ENCODE measurements at places on chromosomes 12 and 14. TPM values are rescaled to one million over a fixed set of nuclear protein-coding genes. Genes with fewer than 3 reads are reported as not detected.

DNA sequence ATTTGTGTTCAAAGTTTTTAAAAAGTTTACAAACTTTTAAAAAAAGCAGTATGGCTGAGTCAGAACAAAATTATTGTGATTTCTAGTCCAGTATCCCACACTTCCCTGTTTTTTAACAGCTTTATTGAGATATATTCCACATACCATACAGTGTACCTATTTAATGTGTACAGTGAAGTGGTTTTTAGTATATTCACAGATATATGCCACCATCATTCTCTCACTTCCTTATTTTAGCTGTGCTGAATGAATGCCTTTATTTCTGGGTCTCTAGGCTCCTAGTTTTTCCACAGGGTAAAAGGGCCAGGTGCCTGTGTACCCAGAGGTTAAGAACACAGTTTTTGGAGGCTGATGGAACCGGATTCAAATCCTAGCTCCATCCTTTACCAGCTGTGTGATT lies 58.9 kb upstream of the SRSF5 start:
- H3K27me3 ChIP-seq = no peaks in the 10 kb centered on the region
- H3K27ac ChIP-seq = no peak overlapping the region
- H3K36me3 ChIP-seq = peaks cover 9% of the 10 kb centered on the region

GRCh38 chr12:62045211-62045610 lies 215.0 kb upstream of the USP15 start:
- no peaks in the 10 kb centered on the region for H3K27me3 ChIP-seq
- H3K4me3 ChIP-seq = no peak overlapping the region
- DNase-seq = no peak
- no peaks in the 10 kb centered on the region for H3K4me1 ChIP-seq
- H3K36me3 ChIP-seq = no peaks in the 10 kb centered on the region

RIMBP2 gene
- 1.7 TPM for polyA plus RNA-seq

DNA sequence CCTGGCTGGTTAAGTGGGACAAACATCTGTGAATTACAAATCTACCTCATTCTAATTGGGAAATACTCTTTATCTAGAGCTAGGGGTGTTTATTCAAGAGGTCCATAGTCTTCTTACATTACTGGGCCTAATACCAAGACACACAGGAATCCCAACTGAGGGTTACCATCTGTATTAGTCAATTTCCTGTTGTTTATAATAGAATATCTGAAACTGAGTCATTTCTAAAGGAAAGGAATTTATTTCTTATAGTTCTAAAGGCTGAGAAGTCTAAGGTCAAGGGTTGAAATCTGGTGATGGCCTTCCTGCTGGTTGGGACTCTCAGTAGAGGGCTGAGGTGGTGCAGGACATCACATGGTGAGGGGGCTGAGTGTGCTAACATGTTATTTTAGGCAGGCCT lies 36.0 kb downstream of the RTRAF start:
- no peak overlapping the region for H3K27ac ChIP-seq
- peaks cover 4% of the 10 kb centered on the region for H3K36me3 ChIP-seq
- H3K4me1 ChIP-seq = peaks cover 12% of the 10 kb centered on the region
- H3K27me3 ChIP-seq = no peaks in the 10 kb centered on the region
- no peak overlapping the region for H3K4me3 ChIP-seq
- no peak for DNase-seq

- no peak overlapping the region for H3K4me3 ChIP-seq
- no peaks in the 10 kb centered on the region for H3K36me3 ChIP-seq
- no peak overlapping the region for H3K27ac ChIP-seq
- DNase-seq = no peak
Observed at GRCh38 chr14:48251290-48251689, 575.9 kb upstream of the MDGA2 start.

TTC5 gene
- 3.6 TPM for polyA plus RNA-seq

DNA sequence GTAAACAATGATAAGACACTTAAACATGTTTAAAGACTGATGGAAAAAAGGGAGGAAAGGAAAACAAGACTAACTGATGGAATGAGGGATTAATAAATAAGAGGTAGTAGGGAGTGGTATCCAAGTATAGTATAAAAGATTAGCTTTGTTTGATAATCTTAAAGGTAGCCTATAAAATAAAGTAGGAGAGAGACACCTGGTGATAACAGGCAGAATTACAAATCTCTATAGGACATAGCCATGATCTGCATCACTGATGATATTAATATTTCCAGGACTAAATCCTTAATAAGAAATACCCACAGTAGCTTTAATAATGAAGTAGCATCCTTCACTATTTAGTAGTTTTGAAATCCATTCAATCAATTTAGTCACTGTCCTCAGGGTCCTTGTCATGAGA lies 30.4 kb downstream of the DLGAP5 start:
- no peak overlapping the region for H3K4me3 ChIP-seq
- H3K36me3 ChIP-seq = no peaks in the 10 kb centered on the region
- no peaks in the 10 kb centered on the region for H3K4me1 ChIP-seq

DNA sequence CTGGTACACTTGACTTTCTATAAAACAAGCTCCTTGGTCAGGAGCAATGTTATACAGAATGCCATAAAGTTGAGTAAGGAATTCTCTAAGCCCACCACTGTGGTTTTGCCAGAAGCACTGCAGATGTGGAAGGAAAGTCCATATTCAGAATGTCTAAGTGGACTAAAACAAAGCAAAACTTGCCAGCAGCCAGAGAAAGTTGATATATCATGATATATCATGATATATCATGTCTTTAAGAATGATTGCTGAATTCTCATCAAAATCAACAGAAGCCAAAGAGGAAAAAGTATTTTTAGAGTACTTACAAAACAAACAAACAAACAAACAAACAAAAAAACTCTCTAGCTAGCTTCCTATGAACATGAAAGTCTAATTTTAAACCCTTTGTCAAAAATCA lies 424.8 kb upstream of the OR4E1 start:
- H3K4me3 ChIP-seq = no peak overlapping the region
- peak overlapping the region; percentile 62 for H3K27ac ChIP-seq
- no peaks in the 10 kb centered on the region for H3K27me3 ChIP-seq
- no peaks in the 10 kb centered on the region for H3K36me3 ChIP-seq
- DNase-seq = no peak

ALDH1L2 gene
- 1.3 TPM for polyA plus RNA-seq

GRCh38 chr12:100279159-100279558 lies 12.2 kb downstream of the SCYL2 start:
- H3K27me3 ChIP-seq = no peaks in the 10 kb centered on the region
- H3K36me3 ChIP-seq = no peaks in the 10 kb centered on the region
- H3K27ac ChIP-seq = no peak overlapping the region

SMCO2 gene
- not detected for polyA plus RNA-seq

Data from sigmoid colon (tissue), 7 donors.